ENCODE measurements at places on chromosomes 4 and X. TPM values are rescaled to one million over a fixed set of nuclear protein-coding genes. Genes with fewer than 3 reads are reported as not detected.
A peak's percentile ranks its signal among the peaks of the same experiment; 100 is the strongest.

The GLUD2 gene
- total RNA-seq = 0.53 TPM

The RP2 gene
- 20.5 TPM for total RNA-seq

DNA sequence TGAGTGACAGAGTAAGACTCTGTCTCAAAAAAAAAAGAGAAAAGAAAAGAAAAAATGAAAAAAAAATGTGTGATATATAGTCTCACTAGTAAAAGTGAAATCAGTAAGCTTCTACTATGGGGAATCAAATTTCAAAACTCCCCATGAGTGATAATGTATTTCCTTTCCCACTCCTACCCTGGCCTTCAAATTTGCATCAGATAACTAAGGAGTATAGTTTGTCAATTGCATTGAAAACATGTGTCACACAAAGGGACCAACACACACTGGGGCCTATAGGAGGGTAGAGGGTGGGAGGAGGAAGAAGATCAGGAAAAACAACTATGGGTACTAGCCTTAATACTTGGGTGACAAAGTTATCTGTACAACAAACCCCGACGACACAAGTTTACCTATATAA is 118.4 kb downstream of the TSPAN7 start:
- H3K4me1 ChIP-seq = no peaks in the 10 kb centered on the region
- H3K27me3 ChIP-seq = no peaks in the 10 kb centered on the region
- no peaks in the 10 kb centered on the region for H3K36me3 ChIP-seq
- no peak for DNase-seq

GRCh38 chrX:40144576-40144975 is 46.8 kb upstream of the BCOR start:
- peaks cover 19% of the 10 kb centered on the region for H3K4me1 ChIP-seq
- no peak overlapping the region for H3K4me3 ChIP-seq
- DNase-seq = no peak
- no peaks in the 10 kb centered on the region for H3K36me3 ChIP-seq
- H3K27me3 ChIP-seq = no peaks in the 10 kb centered on the region

- H3K36me3 ChIP-seq = no peaks in the 10 kb centered on the region
- DNase-seq = peak; percentile 24
- no peaks in the 10 kb centered on the region for H3K27me3 ChIP-seq
- no peak overlapping the region for H3K4me3 ChIP-seq
- H3K27ac ChIP-seq = no peak overlapping the region
Observed at GRCh38 chr4:118941799-118942198, 53.1 kb downstream of the SYNPO2 start.

DNA sequence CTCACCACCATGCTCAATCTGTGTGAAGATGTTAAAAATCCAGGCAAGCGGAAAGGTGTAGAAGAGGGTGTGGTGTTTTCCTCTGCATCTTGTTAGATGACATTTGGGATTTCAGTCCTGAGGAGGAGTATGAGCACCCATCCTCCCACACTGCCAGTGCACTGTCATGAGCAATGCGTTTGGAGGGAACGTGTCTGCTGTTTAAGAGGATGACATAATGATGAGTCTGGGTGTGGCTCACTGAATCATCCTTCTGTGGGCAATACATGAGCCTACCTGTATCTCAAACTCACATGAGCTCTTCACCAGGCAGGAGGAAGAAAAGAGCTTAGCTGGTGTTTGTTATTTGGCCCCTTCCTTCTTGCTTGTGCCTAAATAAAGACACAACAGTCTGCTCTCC is 67.9 kb upstream of the ARX start:
- H3K4me3 ChIP-seq = no peak overlapping the region
- H3K27me3 ChIP-seq = no peaks in the 10 kb centered on the region
- no peak overlapping the region for H3K27ac ChIP-seq
- H3K36me3 ChIP-seq = no peaks in the 10 kb centered on the region
- DNase-seq = no peak
- H3K4me1 ChIP-seq = no peaks in the 10 kb centered on the region

DNA sequence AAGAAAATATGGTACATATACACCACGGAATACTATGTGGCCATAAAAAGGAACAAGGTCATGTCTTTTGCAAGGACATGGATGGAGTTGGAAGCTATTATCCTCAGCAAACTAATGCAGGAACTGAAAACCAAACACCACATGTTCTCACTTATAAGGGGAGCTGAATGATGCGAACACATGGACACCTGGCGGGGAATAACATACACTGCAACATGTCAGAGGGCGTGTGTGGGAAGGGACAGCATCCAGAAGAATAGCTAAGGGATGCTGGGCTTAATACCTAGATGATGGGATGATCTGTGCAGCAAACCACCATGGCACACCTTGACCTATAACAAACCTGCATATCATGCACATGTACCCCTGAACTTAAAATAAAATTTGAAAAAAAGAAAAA is 19.5 kb upstream of the CNKSR2 start:
- no peak overlapping the region for H3K4me3 ChIP-seq
- H3K27me3 ChIP-seq = no peaks in the 10 kb centered on the region
- no peak for DNase-seq

- H3K27ac ChIP-seq = no peak overlapping the region
- H3K4me3 ChIP-seq = no peak overlapping the region
- no peaks in the 10 kb centered on the region for H3K36me3 ChIP-seq
Observed at GRCh38 chr4:74370912-74371311, 6.0 kb downstream of the EREG start.

DNA sequence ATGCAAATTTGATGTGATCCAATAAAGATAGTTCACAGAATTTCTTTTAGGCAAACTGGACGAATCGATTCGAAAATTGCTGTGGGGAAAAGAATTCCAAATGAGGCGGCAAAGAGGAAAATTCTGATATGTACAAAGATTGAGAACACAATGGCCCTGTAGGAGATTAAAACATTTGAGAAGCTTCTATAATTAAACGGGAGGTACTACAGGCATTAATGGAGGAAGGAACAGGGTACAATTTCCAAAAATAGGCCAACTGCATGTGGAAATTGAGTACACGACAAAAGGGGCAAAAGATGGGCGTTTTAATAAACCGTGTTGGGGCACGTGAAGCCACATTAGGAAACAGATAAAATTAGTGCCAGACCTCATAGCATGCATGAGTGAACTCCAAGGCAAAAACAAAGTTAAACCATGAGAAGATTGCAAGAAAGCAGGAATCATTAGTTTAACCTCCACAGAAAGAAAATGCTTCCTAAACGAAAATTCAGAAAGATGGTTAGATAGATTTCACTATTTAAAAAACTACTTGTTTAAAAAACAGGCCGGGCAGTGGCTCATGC is 68.4 kb downstream of the DHRSX start:
- no peak overlapping the region for H3K27ac ChIP-seq
- no peaks in the 10 kb centered on the region for H3K36me3 ChIP-seq
- H3K4me1 ChIP-seq = no peaks in the 10 kb centered on the region
- H3K4me3 ChIP-seq = no peak overlapping the region

Data from astrocyte (in vitro differentiated cells and primary cell).